Stimulated activated naive CD4-positive, alpha-beta T cell treated with Interleukin-2 at 50 U/mL for 16 hours (primary cell): ENCODE measurements at places on chromosomes 1 and 21.

DNA sequence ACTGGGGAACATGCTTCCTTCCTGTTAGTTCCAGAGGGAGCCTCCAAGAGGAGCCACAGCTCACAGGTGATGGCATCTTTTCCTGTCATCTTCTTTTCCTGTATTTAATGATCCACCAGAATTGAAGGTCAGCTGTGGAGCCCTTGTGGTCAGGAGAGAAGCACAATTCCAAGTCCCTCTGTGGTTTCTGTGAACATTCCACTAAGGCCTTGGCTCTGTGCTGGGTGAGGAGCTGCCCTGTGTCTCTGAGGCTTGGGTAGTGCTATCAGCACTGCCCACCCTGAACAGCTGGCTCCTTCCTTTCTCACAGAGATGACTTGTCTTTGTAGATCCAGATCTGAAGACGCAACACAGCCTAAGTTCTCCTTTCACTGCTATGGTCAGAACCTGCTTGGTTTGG is 141.9 kb upstream of the MAP1LC3C start:
- DNase-seq = no peak

DNA sequence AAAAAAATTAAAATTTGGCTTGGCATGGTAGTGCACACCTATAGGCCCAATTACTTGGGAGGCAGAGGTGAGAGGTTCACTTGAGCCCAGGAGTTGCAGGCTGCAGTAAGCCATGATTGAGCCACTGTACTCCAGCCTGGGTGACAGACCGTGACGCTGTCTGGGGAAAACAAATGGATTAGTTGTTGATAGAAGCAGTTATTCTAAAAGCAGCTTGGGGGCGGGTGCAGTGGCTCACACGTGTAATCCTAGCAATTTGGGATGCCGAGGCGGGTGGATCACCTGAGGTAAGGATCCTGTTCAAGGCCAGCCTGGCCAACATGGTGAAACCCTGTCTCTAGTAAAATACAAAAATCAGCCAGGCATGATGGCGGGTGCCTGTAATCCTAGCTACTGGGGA is 40.3 kb downstream of the KIF1B start:
- DNase-seq = no peak

DNA sequence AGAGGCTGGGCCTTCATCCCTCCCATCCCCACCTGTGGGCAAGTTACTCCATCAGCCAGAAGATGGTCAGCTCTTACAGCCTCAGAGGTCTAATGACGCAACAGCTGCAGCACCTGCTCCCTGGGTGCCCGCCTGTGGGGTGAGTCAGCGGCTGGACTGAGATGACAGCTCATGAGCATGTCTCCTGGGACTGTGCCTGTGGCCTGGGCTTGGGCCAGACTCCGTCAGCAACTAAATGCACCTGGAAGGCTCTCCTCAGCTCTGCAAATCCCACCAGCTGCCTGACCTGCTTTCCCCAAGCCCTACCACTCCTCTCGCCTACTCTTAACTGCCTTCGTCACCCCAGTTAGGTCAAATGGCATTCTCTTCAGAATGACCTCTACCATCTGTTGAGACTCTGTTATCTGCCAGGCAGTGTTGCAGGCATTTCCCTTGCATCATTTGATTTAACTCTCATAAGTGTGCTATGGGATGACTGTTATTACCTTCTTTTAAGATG is 47.7 kb downstream of the ETS2 start:
- DNase-seq = no peak

DNA sequence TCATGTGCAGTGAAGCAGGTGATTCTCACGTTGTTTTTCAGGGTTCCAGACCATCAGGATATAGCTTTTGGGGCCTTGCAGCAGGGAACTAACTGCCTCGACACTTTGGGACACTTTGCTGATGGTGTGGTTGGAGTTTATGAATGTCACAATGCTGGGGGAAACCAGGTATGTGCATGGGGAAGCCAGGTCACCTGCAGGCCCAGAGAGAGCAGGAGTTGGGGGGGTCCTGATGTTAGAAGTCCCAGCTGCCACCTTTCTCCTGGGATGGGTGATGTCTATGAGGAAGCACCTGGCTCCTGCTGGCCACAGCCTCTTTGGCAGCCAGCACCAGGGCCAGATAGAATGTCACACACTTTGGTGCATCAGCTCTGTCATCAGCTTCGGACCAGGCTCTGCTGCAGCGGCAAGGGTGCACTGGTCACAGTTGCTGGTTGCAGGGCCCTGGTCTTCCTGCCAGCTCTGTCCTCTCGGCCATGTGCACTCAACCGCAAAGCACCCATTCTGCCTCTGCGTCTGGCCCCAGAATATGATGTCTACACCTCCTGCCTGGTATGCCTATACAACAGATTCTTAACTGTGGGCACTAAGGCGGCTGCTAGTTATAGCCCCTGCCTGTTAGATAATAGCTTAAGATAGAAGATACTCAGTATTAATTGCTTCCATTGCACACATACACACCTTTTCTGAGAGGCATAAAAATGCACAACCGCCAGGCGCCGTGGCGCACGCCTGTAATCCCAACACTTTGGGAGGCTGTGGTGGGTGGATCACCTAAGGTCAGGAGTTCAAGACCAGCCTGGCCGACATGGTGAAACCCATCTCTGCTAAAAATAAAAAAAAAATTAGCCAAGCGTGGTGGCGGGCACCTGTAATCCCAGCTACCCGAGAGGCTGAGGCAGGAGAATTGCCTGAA is 160.7 kb downstream of the PGBD5 start:
- no peak for DNase-seq

DNA sequence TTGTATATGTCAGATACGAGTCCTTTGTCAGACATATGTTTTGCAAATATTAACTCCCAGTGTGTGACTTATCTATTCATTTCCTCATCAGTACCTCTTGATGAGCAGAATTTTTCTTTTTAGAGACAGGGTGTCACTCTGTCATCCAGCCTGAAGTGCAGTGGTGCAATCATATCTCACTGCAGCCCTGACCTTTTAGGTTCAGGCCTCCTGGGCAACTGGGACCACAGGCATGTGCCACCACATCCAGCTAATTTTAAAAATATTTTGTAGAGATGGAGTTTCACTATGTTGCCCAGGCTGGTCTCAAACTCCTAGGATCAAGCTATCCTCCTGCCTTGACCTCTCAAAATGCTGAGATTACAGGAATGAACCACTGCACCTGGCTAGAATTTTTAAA is 93.0 kb downstream of the HLCS start:
- DNase-seq = no peak

DNA sequence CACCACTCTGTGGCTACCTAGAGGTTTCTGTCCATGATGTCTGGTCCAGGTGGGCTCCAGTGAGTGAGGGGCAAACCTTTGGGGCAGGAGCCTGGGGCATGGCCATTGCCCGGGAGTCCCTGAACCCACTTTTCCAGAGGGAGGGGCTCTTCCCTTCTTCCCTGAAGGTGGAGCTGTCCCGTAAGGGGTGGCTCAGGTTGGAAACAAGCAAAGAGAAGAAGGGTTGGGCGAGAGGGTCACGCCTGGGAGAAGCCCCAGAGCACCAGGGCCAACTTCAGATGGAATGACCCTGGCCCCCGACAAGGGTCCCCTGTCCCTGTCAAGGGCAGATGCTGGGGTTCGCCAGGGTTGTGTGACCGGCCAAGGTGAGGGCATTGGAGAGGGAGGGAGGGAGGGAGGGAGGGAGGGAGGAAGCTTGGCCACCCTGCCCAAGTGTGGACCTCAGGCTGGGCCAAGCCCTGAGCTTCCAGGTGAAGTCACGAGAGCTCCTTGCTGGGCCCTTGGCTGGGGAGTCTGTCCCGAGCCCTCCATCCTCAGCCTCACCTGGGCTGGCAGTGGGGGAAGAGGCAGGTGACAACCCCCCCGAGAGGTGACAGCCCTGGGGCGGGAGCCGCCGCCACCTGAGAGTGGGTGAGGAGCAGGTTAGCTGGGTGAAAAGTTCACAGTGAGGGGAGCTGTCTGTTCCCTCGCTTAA is 69.6 kb downstream of the DHRS3 start:
- DNase-seq = no peak

DNA sequence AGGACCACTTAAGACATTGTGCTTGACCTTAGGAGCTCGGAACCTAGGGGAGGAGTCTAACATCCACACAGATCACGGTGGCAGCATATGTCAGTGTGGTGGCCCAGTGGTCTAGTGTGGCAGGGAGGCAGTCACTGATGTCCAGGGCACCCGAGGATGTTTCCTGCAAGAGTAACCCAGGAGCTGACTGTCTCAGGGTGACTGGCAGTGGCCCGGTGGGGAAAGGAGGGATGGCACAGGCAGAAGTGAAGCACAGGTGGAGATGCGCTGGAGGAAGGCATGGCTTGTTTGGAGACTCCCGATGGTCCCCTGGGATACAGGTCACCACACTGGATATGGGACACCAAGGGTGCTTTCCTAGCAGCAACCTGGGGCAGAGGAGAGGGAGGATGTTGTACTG is 16.3 kb downstream of the CHIT1 start:
- DNase-seq = no peak

- DNase-seq = no peak
Observed at GRCh38 chr1:2238361-2239012, 10.4 kb downstream of the SKI start.

DNA sequence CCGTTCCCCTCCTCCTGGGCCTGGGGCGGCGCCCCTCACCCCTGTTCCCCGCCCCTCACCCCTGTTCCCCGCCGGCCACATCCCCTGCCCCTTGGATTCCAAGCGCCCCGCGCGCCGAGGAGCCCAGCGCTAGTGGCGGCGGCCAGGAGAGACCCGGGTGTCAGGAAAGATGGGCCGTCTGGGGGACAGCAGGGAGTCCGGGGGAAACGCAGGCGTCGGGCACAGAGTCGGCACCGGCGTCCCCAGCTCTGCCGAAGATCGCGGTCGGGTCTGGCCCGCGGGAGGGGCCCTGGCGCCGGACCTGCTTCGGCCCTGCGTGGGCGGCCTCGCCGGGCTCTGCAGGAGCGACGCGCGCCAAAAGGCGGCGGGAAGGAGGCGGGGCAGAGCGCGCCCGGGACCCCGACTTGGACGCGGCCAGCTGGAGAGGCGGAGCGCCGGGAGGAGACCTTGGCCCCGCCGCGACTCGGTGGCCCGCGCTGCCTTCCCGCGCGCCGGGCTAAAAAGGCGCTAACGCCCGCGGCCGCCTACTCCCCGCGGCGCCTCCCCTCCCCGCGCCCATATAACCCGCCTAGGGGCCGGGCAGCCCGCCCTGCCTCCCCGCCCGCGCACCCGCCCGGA is at the start of gene TP73:
TSS of gene TP73 (plus strand) at position 587 of the 618 bp plus-strand sequence. CDS start 29,850 bp downstream, outside the sequence.
- no peak for DNase-seq

- no peak for DNase-seq
Observed at GRCh38 chr1:56330391-56331026, 248.9 kb downstream of the PLPP3 start.

DNA sequence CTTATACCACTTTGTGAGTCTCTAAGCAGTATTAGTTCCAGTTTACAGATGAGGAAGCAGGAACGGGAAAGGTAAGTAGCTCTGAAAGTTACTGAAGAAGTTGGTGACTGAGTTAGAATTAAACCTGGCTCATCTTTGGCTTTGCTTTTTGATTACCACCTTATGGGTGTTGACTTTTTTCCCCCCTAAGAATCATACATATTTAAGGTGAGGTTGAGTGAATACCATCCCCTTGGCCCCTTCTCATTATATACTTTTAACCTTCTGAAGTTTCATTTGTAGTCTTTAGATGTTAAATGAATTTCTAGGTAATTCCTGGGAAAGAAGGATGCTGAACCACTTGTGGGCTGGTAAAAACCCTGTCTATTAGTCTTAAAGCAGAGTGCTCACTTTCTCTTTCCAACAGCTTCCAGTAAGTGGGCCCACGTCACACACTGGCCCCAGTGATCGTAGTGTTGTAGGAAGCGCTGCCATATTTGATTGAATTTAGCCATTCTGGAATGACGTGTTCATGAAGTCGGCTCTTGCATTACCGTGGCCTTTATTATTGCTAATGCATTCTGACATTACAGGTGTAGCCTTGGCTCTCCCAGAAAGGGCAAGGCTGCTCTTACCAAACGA is 46.9 kb downstream of the PEX14 start:
- no peak for DNase-seq

GRCh38 chr1:86448670-86449069 is 20.1 kb upstream of the CLCA1 start:
- DNase-seq = no peak

DNA sequence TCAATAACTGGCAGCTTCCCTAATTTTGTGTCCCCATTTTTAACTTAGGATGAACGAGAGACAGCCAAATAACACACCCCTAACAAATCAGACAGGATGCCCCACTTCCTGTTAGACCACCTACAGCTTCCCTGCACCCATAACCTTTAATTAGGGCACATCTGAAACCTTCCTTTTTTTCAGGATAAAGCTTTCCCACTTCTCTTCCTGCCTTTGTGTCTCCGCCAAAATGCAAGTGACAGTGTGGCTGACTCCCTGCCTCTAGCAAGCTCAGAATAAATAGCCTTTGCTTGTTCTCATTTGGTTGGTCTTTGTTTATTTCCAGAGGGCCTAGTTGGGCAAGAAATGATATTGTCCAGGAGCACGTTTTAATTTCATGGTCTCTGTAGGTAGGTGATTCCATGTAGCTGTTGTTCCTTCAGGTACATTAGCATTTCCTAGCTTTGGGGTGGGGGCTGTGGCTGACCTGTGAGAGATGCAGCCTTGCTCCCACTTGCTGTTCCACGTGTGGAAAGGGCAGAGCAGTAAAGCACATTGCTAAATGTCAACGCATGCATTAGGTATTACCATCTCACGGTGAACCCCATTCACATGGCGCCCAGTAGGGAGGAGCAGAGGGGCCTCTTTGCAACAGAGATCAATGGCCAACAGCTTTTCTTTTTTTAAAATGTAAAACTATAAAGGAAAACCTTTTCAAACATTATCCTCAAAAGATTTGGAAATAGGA is 154.9 kb downstream of the ST6GALNAC3 start:
- DNase-seq = no peak

DNA sequence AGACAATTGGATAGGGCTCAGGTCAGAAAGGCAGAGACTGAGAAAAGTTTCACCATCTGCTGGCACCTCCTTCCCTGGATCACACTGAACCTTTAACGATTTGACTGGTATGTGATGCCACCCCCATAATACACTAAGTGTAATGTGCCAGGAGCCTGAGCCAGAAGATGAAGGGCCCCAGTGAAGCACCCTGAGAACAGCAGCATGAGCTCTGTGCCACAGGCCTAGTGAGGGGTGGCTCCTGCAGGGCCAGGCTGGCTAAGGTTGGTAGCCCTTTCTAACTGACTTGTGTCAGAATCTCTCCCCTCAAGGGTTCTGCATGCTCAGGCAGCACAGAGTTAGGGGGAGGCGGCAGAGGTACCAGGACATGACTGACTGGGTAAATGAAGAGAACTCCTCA is 38.9 kb downstream of the ARHGEF11 start:
- DNase-seq = no peak

- DNase-seq = no peak
Observed at GRCh38 chr1:16017461-16018303, at the start of gene HSPB7. TSS of gene HSPB7 (minus strand) at chr1:16018043. CDS start at chr1:16017963, 80 bp downstream.
